ENCODE measurements at places on chromosomes 12 and 14. TPM values are rescaled to one million over a fixed set of nuclear protein-coding genes. Genes with fewer than 3 reads are reported as not detected.

The SIRT4 gene
- polyA plus RNA-seq, result 4.6 TPM

GRCh38 chr12:49230176-49230804, 34.6 kb upstream of the TUBA1C start:
- DNase-seq, result no peak

- DNase-seq, result no peak
Observed at GRCh38 chr12:77352946-77353345, 287.6 kb upstream of the E2F7 start.

The SLC38A1 gene
- 64.2 TPM for polyA plus RNA-seq

- DNase-seq, result no peak
Observed at GRCh38 chr12:92342574-92342973, 196.9 kb upstream of the BTG1 start.

The WSCD2 gene
- 9.4 TPM for polyA plus RNA-seq

The ZCRB1 gene
- 103 TPM for polyA plus RNA-seq

The TMEM52B gene
- 150 TPM for polyA plus RNA-seq

Data from left renal pelvis (tissue), 4 donors.